ENCODE measurements at places on chromosomes 7 and 10.

DNA sequence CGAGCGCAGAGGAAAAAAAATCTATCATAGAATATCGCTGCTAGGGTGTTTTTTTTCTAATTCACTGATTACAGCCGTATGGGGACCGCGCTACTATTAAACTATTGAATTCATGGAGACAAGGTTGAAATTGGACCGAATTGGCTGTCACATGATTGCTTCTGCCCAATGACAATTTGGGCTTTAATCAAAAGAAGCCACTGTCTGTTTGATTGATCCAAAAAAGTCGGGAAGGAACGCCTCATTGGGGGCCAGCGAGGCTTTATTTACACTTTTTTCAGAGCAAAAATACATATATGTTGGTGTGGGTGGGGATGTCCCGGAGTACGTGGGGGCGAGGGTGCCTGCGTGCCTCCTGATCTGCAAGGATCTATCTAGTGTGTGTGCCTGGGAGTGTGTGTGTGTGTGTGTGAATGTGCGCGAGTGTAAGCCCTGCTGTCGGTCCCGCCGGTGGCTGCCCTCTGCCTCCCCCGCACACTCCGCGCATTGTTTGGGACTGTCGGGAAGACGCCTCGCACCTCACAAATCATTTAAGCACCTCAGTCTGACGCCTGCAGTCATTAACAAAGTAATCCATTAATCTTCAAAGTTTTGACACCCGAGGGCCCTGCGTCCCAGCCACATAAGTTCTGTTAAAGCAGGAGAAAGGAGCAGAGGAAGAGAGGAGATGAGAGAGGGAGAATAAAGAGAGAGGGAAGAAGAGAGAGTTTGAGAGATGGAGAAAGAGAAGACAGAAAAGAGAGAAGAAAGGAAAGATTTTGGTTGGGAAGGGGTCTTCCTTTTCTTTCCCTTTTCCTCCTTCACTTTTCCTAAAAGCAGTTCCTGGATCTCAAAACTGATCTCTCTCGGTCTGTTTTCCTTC, at the start of gene HOXA2:
HOXA2 (minus strand) TSS at position 103 of the 862 bp plus-strand sequence. CDS start 183 bp downstream, outside the sequence.
- no peak for DNase-seq

DNA sequence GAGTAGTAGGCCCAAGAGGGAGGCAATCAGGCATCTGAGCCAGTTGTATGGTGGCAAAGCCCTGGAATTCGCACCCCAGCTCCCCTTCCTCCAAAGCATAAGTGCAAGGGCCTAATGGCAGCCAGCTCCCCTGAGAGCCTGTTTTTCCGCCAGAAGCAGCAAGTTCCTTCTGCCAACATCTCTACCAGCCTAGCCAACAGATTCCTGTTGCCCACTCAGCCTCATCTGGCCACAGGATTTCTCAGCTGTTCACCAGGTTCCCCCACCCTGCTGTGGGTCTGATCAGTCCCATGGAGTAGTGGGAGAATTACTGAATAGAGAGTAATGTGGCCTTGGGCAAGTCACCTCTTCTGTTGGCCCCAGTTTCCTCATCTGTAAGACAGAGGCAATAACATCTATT, 186.2 kb upstream of the PDE1C start:
- no peak for DNase-seq

GRCh38 chr10:119807960-119808697, 64.5 kb downstream of the MCMBP start:
- no peak for DNase-seq

DNA sequence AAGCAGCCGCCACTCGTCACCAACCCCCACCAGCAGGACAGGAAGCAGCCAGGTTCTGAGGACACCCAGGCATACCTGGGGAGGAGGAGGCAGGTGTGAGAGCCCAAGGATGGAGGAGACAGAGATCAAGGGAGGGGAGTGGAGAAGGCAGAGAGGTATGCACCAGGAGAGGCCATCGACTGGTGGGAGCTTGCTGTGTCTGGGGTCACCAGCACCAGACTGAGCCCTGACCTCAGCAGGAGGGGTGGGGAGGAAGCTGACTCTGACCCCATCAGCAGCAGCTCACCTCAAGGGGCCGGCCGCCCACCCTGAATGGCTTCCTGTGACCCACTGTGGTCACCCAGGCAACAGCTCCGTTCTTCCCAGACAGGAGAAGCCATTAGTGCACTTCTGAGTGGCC, 7.8 kb downstream of the VIPR2 start:
- DNase-seq = no peak

DNA sequence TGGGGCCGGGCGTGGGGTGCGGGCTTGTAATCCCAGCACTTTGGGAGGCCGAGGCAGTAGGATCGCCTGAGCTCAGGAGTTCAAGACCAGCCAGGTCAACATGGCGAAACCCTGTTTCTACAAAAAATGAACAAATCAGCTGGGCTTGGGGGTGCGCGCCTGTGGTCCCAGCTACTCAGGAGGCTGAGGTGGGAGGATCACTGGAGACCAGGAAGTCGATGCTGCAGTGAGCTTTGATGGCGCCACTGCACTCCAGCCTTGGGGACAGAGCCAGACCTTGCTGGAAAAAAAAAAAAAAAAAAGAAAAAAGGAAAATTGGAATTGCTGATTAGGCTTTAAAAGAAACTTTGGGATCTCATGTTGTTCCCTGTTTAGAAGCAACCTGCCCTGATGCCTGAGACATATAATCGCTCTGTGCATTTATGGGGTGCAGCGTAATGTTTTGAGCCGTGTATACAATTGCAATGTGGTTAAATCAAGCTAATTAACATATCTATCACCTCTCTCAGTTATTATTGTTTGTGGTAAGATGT, 851 bp downstream of the AKR1E2 start:
- DNase-seq = no peak

- DNase-seq = no peak
Measured at GRCh38 chr7:20661884-20662283, 46.4 kb downstream of the ABCB5 start.

GRCh38 chr10:18185621-18186020, 45.4 kb downstream of the CACNB2 start:
- DNase-seq = no peak

DNA sequence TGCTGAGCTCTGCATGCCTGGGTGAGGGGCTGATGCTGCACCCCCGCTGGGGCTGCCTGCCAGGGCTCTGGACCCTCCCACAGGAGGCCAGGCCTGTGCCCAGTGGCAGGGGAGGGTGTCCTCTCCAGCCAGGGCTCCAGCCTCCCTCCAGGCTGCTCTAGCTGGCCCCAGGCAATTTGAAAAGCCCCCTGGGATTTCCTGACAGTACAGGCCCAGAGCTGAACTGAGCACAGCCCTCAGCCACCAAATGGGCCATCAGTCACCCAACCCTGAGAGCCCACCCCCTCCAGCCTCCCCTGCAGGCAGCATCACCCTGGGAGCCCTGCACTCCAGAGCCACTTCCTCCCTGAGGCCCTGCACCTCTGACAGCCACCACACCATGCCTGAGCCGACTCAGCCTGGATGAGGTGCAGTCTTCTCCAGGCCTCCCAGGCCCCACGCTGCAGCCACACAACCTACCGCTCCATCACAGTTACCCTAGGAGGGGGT, 101.8 kb upstream of the RET start:
- DNase-seq = no peak

GRCh38 chr10:650886-651615, 38.4 kb downstream of the DIP2C start:
- no peak for DNase-seq

DNA sequence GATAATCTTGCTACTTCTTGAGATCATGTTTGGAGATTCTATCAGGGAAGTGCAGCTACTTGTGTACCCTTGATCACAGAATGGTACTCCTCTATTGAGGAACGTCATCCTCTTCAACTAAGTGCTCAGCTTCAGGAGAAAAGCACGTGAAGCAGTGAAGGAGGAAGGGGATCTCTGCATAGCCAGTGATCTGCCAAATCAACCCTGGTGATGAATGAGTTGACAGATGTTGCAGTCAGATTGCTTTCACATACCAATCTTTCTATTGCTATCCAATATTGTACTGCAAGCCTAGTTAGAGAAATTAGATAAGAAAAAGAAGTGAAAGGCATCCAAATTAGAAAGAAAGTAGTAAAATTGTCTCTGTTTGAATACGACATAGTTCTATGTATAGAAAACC, 309.4 kb downstream of the TWIST1 start:
- DNase-seq = no peak

- DNase-seq = no peak
Measured at GRCh38 chr7:46369933-46370654, 449.0 kb upstream of the IGFBP3 start.

DNA sequence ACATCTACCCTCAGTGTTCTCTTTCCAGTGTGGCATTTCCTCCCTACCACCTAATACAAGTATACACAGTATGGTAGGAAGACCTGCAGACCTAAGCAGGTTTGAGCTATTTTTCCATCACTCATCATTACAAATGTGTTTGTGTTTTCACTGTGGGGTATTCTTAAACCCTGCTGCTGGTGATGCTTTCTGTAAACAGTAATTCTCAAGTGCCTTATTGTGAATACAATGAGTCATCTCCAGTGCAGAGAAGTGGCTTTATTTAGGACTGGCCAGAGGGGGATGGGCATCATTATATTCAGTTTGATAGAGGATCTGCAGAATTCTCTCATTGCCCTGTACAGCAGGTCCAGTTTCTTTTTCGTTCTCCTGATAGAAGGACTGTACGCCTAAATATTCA, 63.7 kb downstream of the GRM8 start:
- no peak for DNase-seq

DNA sequence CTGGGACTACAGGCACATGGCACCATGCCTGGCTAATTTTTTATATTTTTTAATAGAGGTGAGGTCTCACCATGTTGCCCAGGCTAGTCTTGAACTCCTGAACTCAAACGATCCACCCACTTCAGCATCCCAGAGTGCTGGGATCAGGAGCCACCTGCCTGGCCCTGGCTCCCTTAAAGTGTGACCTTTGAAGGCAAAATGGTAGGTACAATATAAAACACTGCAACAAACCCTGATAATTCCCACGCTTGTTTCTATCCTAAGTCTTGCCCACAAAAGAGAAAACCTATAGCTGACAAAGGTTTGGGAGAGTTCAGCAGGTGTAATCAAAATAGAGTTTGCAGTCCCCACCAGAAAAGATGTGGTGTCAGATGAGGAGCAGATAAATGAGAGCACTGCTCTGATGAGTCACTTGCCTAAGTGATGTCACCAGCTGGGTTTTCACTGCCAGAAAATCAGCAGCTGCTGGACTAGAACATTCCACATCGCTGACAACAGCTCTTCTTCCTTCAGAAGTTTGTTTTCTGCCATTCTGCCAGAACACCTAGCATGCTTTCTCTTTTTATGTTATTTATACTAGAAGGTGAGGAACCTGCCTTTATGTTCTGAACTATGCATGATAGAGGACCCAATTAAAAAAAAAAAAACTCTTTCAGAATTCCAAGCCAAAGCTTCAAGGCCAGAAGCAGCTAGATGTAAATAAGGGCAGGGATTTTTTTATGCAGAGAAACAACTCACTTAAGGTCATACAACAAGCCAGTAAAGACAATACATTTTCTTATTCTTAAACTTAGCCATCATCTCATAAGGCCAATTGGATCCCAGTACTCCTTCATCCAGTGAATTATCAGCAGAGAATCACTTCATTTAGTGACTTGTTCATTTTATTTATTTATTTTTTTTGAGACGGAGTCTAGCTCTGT, 18.0 kb downstream of the PURB start:
- no peak for DNase-seq

DNA sequence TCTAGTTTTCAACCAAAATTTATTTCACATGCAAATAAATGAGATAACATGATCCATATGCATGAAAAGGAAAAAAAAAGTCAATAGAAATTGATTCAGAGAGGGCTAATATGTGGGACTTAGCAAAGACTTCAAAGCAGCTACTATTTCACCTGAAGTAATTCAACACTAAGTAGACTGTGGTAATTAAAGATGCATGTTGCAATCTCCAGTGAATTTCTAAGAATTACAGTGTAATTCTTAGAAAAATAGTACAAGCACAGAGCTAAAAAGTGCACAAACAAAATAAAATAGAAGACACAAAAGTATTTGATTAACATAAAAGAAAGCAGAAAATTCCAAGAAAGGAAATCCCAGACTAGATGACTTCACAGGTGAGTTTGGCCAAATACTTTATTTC, 25.7 kb downstream of the GPR22 start:
- no peak for DNase-seq

- no peak for DNase-seq
Measured at GRCh38 chr10:35185260-35186034, 58.8 kb downstream of the CREM start.

DNA sequence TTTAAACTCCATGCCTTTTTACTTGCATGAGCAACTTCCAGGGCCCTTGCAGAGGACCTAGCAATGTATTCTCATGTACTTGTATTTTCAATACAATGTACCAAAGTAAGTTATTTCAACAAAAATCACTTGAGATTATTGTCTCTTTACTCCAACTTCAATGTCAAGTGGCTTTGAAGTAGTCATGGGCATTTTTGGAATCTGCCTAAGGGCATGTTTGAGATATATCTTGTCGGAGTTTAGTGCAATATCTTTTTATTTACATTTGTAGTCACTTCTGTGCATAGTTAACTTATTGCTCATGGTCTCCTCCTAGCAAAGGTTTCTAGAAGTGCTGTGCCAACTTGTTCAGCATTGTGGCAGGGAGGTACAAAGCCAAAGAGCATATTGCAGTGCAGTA, 508.7 kb upstream of the SEMA3D start:
- DNase-seq = no peak

GRCh38 chr10:43960135-43960415, 311.4 kb upstream of the ZNF32 start:
- no peak for DNase-seq

DNA sequence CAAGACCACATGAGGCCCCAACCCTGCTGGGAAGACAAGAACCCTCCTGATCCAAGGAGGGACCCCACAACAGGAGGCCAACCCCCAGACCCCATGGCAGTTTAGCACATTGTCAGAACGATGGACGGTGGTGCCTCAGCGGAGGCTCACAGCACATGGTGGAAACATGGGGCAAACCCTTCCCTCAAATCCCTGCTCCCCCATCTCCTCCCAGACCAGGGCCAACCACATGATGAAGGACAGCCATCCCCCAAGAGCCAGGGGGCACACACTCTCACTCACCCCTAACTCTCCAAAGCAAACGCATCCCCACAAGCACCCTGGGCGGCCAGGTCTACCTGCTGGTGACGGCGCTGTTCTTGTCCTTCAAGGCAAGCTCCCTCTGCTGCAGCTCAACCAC, 83.9 kb downstream of the MAD1L1 start:
- no peak for DNase-seq

- no peak for DNase-seq
Measured at GRCh38 chr7:80977751-80978150, 58.9 kb upstream of the SEMA3C start.

DNA sequence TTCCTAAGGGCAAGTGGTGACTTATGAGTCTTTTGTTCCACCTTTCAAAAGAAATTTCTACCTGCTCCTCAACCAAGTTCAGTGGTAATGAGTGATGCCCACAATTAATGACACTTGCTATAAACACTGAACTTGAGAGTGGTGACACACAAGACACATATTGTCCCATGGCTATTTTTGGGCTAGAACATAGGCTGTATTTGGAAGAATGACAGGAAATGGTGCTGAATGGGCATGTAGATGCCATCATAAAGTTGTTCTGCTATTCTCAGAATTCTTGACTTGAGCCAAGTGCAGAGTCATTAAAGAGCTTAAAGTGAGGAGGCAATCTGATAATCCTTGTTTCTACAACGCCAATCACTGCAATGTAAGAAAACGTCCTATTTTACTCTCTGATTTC, 313.3 kb downstream of the AGMO start:
- DNase-seq = no peak

- no peak for DNase-seq
Measured at GRCh38 chr7:96080027-96080426, 241.9 kb downstream of the SLC25A13 start.

Data from stimulated activated CD8-positive, alpha-beta memory T cell treated with anti-CD3 and anti-CD28 coated beads, Interleukin-2, amount 100 ng/mL, for 1 hour (primary cell).